NCI-H1436 treated with DMSO at 0.1 percent for 48 hours (cell line): ENCODE measurements at places on chromosomes 13 and 19.

GRCh38 chr19:13707915-13708314, 56.4 kb upstream of the MRI1 start:
- DNase-seq: no peak

- DNase-seq: no peak
These were observed 34.7 kb downstream of the PHF11 start for GRCh38 chr13:49530457-49530856.

- DNase-seq: no peak
These were observed 55.8 kb upstream of the KCTD15 start for GRCh38 chr19:33740811-33741396.

GRCh38 chr13:108363666-108364065, 94.1 kb downstream of the TNFSF13B start:
- DNase-seq: no peak

DNA sequence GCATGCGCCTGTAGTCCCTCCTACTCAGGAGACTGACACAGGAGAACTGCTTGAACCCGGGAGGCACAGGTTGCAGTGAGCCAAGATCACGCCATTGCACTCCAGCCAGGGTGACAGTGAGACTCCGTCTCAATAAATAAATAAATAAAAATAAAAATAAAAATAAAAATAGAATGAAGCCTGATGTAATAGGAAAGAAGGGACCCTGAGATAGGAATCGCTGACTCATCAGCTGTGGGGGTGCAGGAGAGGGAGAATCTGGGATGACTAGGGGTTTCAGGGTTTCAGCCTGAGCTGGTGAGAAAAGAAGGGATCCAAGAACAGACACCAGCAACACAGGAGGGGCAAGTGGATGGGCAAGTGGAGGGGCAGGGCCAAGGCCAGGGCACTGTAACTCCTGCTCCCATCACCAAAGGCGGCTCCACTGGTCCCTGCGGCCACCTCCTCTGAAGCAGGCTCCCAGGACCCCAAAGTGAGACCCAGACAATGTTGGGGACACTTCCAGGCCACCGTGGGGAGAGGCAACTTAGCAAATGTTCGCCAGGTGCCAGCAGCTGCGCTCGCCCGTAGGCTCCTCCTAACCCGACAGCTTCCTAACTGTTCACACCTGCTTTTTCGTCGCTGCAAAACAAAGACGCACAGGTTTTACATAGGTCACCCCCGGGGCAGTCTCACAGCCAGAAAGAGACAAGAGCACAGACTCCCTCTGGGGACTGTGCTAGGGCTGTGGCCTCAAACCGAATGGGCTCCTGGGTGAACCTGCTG, 1.2 kb downstream of the HAUS8 start:
- no peak for DNase-seq

GRCh38 chr13:112078879-112079531, 12.1 kb downstream of the SOX1 start:
- no peak for DNase-seq

DNA sequence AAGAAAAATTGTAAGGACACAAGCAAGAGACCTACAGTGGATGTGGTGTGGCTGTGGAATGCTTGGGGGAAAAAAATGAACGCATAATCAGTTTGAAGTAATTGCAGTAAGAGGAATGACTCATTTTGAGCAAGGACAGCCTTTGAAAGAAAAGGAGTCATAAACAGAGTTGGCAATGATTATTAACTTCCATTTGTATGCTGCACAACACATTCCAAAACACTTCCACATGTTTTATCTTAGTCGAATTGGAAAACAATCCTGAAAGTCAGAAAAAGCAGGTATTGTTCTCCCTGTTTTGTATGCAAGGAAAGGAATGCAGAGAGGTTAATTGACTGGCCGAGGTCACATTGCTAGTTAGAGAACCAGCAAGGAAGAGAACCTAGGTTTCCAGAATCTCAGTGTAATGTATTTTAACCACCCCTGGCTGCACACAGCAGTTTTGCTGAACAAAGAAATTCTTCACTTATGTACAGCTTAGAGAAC, 630.0 kb upstream of the MIR17HG start:
- DNase-seq: no peak

- DNase-seq: no peak
These were observed 38.6 kb downstream of the LYL1 start for GRCh38 chr19:13064092-13064489.

DNA sequence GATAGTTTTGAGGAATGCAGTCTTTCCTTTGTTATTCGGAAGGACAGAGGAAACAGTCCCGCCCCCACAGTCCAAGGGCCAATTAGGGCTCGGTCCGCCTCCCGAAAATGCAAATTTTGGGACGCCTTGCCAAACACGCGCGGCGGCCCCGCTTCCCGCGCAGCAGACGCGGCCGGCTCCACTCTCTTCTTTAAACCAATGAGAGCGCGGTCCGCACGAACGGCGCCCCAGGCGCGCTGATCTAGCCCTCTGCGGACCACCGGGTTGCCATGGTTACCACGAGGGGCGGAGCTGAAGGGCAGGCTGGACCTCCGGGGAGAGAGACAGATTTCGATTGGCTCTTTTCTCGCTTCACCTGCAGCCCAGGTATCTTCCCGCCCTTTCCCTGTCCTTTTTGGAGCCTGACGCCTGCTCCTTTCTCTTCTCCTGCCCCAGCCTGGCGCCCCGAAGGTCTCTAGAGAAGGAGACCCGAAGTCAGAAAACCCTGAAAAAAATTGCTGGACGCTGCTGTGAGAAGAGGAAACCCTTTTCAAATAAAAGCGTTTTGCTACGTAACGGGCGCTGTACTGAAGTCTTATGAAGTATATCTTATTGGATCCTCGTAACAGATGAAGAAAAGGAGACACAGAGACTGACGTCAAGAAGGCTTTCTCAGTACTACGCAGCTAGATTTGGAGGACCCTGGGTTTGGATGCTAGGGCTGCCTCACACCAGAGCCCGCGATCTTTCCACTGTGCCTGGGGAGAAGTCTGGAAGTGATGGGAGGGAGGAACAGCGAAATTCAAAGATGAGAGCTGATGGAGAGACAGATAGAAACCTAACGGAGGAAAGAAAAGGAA, 2.0 kb downstream of the PTH2 start:
- peak; percentile 89 for DNase-seq

GRCh38 chr19:46946611-46947238, 72.9 kb upstream of the NPAS1 start:
- no peak for DNase-seq

DNA sequence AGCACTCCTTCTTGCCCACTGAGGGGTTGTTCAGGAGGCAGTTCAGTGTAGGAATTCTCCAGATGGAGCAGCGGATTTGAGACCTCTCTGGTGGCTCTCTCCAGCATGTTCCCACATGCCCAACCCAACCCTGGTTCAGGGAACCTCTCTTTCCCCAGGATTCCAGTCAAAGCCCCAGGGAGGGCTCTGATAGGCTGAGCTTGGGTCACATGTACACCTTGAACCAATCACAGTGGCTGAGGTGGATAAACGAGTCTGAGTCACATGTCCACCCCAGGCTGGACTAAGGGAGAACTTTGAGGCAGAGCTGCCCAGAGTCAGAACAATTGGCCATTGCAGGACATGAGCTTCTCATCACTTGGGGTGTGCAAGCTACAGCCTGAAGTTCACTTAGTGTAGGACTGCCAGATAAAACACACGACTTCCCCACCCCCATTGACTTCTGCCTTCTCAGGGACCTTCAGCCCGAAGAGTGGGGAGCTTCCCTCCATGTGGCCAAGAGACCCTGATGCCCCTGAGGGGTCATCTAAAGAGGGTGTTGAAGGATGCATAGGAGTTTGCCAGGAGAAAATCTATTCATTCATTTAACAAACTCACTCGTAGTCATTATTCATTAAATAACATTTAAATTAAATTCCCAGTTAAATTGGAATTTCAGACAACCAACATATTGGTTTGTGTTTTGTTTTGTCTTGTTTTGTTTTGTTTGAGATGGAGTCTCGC, 4.0 kb upstream of the MAST3 start:
- no peak for DNase-seq

DNA sequence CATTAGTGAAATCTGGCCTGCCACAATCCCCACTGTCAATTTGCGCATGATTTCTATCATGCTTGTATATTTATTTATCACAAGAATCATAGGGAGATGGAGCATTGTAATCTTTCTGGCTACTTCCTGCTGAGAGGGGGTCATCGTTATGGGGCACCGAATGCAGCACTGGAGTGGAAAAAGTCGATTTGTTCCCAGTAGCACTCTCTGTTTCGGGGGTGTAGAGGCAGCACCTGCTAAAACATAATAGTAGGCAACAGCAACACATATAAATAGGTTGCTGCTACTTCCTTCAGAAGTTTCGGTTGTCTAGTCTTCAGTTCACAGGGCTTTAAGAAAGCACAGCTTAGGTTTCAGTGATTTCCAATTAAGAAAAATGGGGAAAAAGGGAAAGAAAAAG, 23.4 kb upstream of the CEACAM21 start:
- DNase-seq: no peak

DNA sequence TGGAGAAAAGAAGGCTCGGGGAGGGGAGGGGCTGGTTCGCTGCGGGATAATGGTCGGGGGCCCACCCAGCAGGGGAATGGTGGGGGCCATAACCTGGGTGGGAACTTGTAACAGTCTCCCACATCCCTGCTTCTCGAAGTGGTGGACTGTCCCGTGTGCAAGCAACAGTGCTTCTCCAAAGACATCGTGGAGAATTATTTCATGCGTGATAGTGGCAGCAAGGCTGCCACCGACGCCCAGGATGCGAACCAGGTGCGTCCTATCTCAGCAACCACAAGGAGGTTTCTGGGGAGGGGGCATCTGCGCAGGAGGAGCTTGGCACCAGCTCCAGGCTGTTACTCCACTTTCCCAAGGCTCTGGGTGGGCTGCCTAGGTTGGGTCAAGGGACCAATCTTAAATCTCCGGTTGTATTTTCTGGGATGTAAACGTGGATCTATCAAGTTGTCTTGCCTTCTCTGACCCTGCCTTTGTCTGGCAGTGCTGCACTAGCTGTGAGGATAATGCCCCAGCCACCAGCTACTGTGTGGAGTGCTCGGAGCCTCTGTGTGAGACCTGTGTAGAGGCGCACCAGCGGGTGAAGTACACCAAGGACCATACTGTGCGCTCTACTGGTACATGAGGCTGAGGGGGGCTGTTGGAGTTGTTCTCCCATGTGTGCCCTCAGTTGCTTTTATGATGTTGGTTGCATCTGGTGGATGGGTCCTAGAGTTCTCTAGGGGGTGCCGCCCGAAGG, 1.6 kb downstream of the TRIM28 start:
- no peak for DNase-seq
